MG63 (cell line): ENCODE measurements at places on chromosomes 1 and 21.
A peak's percentile ranks its signal among the peaks of the same experiment; 100 is the strongest.

- DNase-seq, result no peak
Measured at GRCh38 chr1:231786126-231786525, 159.5 kb downstream of the DISC1 start.

GRCh38 chr21:36491209-36491910 lies 11.4 kb upstream of the CLDN14 start:
- DNase-seq, result no peak

DNA sequence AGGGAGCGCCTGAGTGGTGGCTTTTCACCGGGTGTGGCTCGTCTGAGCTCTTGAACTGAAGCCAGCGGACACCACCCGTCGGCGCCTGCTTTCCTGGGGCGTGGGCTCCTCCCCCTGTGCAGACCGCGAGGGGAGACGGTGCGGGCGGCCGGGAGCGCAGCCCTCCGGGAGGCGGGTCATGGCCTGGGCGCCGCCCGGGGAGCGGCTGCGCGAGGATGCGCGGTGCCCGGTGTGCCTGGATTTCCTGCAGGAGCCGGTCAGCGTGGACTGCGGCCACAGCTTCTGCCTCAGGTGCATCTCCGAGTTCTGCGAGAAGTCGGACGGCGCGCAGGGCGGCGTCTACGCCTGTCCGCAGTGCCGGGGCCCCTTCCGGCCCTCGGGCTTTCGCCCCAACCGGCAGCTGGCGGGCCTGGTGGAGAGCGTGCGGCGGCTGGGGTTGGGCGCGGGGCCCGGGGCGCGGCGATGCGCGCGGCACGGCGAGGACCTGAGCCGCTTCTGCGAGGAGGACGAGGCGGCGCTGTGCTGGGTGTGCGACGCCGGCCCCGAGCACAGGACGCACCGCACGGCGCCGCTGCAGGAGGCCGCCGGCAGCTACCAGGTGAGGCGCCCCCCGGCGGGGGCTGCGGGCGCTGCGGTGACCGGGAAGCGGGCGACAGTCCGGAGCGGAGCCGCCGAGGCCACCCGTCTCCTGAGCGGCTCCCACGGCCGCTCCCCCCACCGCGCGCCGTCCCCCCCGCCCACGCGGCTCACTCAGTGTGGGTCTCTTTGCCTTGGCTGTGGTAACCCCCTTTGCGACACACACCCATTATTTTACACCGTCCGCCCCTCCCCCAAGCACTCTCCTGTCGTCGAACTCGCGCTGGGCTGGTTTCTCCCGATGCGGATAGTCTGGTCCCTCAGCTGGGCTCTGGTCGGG lies at the start of gene TRIM58:
Gene TRIM58 (plus strand): TSS at position 119 of the 916 bp plus-strand sequence. CDS start 60 bp downstream, at position 179.
- DNase-seq, result peak; percentile 83

- DNase-seq, result no peak
Measured at GRCh38 chr1:201773764-201774163, 55.2 kb upstream of the IPO9 start.

DNA sequence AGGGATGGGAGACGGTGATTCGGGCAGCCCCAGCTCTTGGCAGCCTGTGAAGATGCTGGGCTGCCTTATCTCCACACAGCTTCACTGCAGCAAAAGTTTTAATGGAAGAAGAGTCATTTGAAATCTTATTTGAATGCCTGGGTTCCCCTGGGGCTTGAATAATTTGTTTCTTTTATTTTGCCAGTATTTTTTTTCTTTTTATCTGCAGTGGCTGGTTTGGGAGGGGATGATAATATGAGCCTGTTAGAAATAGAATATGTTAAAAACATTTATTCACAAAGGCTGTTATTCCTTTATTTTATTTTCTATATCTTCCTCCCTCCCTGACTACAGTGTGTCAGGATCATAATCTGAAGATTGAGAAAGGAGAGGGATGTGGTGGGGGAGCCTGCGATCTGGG lies 103.4 kb downstream of the ARHGEF10L start:
- no peak for DNase-seq
